ENCODE measurements at places on chromosomes 11 and 22.
A peak's percentile ranks its signal among the peaks of the same experiment; 100 is the strongest.

GRCh38 chr22:32338757-32339156, 18.9 kb upstream of the RFPL3 start:
- no peak for DNase-seq

- no peak for DNase-seq
Observed at GRCh38 chr22:38890377-38890776, 18.4 kb upstream of the CBX6 start.

GRCh38 chr22:37708580-37709444, 12.0 kb downstream of the TRIOBP start:
- peak; percentile 18 for DNase-seq

DNA sequence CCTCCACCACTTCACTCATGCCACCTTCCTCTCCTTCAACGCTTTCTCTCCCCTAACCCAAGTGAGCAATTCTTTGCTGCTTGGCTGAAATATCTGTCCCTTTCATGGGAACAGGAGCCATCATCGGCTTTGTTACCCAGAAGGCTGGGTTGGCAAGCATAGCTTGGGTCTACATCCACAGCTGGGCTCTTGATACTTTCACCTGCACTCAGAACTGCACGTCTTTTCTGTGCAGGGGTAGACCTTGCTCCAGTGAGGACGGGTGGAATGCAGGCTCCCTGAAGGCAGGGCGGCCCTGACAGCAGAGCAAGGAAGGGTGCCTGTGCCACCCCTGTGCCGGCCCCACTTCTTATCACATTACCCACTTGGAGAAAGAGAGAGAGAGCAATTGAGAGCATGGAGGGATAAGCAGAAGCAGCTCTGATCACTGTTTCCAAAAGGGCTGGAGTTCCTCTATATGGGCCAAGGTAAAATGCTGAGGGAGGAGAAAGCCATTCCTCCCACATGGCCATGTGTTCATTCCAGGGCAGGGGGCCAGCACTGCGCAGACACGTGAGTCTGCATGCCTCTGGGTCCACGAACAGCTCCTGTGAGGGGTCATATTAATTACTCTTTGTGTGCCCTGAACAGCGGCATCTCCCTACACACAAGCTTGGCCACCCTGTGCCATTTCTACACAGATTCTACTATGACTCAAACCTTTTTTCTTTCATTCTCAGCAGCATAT, 181.8 kb downstream of the BUD13 start:
- DNase-seq = no peak

DNA sequence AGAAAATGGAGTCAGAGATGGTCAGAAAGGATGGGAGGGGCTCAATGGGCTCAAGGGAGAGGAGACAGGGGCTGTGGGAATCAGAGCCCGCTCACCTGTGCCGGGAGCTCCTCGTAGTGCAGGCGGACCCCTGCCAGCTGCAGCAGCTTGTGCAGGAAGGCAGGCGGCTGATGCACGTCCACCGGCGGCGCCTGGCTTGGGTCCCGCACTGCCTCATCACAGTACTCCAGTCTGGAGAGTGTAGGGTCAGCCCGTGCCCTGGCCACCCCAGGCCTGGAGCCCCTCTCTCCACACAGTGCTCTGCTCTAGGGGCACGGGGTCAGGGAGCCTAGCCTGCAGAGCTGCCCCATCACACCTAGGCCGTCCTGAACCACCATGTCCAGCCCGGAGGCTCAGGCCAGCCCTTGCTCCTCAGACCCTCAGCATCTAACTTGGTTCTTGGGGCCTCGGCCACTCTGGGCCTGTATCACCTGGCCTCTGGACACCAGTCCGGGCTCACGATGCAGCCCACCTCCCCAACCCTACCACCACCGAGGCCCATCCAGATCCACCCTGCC, 3.8 kb downstream of the ATG2A start:
- no peak for DNase-seq

GRCh38 chr11:77410076-77410827, 63.6 kb downstream of the PAK1 start:
- peak; percentile 17 for DNase-seq
